Suppressor macrophage (primary cell): ENCODE measurements at places on chromosomes 4 and X.

- no peak for DNase-seq
Observed at GRCh38 chr4:158767451-158767850, 1.4 kb upstream of the FNIP2 start.

- no peak for DNase-seq
Observed at GRCh38 chr4:13548059-13548983, 4.0 kb upstream of the NKX3-2 start.

GRCh38 chr4:1746919-1747602 lies 25.7 kb downstream of the TACC3 start:
- no peak for DNase-seq

DNA sequence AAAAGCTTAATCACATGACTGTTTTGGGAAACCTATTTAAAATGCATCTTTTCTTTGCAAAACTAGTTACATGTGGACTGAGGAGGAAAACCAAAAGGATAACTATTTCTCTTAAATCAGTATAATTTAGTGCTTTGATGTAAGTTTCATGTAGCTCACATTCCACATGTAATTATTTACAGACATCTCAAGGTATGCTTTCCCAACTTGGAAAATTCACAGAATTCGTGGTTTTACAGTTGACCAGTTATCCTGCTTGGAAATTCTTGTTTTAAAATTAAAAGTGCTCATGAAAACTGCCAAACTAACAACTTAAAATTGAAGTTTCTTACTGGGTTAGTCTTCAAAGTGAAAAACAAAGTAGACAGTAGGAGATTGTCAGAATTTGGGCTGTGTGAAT lies 52.4 kb downstream of the EDNRA start:
- DNase-seq, result no peak

DNA sequence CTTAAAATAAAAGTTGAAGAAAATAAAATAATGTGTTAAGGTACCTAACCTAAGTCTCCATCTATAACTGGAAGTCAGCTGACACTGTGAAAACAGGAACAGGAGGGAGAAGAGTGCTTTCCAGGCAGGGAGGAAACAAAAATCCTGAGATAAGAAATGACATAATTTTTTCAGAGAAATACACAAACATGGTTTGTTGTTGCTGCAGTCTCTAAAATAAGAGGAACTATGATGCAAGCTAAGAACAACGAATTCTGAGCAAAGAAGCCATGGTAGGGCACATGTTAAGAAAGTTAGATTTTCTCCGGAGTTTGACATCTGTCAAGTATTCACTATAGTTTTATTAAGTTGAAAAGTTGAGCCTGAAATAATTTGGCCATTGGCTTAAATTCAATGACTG lies 26.9 kb downstream of the PAPSS1 start:
- DNase-seq, result peak; percentile 80

DNA sequence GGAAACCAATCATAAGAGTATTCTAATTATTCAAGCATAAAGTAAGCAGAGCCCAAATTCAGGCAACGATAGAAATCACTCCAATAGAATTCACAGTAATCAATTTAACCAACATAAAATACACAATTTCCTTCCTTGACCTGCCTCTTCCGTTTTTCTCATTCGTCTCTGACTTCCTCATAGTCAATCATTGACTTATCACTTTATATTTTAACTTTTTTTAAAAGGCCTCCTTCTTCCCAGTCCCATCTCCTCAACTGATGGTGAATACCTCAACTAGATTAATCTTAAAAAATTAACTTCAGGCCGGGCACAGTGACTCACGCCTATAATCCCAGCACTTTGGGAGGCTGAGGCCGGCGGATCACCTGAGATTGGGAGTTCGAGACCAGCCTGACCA lies 13.3 kb downstream of the CNOT6L start:
- DNase-seq, result no peak

DNA sequence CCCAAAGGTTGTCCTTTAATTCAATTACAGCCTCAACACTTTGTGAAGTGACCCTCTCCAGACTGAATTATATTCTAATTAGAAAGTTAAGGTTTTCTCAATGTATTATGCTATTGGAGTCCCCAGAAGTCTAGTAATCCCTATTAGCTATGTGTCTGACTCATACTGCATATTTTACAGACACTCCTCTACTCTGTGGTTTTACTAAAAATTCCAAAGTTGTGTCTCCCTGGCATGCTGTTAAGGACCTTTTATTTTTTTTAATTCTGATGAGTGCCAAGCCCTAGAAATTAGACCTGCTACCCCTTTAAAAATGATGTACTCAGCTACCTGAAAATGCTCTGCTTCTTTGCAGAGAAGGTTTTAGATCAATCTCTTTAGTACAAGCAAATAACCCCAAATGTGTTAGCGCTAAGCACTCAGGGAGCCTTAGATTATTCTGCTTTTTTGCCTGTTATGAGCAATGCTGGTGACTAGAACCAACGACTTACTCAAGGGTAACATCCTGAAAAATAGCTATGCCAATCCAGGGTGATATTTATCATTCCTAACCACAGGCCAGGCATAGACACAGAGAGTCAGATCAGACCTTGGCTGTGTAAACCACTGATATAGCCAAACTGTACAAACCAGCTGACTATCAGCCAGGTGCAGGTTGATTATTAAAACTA lies 26.1 kb upstream of the CXCL13 start:
- DNase-seq, result no peak

GRCh38 chr4:78318126-78318525 lies 233.4 kb upstream of the ANXA3 start:
- DNase-seq, result no peak

GRCh38 chrX:16914058-16914457 lies 32.4 kb upstream of the REPS2 start:
- DNase-seq, result peak; percentile 83

- no peak for DNase-seq
Observed at GRCh38 chr4:112185334-112185733, 40.1 kb downstream of the FAM241A start.

GRCh38 chr4:116829187-116829586 lies 256.2 kb downstream of the TRAM1L1 start:
- no peak for DNase-seq

- peak; percentile 41 for DNase-seq
Observed at GRCh38 chr4:42654631-42655268, 2.2 kb downstream of the ATP8A1 start.

DNA sequence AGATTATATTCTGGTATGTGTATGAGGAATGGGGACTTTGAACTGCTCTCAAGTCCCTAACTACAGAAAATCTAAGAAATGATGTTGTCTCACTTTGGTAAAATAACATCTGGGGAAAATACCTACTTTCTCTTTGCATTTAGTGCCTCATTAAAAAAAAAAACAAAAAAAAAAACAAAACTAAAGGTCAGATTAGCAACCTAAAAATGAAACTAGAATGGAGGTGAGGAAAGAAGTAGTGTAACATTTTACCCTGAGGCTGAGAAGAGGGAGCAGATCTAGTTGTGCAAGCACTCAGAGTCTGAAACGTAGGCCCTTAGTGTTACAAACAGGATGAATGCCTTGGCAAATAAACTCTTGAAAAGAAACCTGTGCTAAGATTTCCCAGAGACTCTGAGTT lies 56.0 kb downstream of the VGLL1 start:
- DNase-seq, result no peak

- no peak for DNase-seq
Observed at GRCh38 chr4:6748286-6748685, 32.3 kb downstream of the BLOC1S4 start.

DNA sequence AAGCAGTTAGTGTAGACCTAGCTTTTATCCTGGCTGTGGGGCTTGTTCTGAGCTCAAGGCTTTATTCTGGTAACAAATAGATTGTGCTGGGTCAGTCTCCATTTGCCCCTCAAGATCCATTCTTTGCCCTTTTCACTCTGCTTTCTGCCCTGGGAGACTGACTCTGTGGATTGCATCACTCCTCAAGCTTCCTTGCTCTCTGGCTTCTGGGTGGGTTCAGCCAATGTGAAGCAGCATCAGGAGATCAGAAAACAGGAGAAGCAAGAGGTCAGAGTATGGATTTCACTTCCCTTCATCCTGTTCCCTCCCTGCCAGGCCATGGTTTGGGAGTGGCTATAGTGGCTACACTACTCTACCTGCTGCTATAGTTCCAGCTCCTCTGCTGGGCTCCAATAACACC lies 184.1 kb upstream of the NDP start:
- DNase-seq, result peak; percentile 16

DNA sequence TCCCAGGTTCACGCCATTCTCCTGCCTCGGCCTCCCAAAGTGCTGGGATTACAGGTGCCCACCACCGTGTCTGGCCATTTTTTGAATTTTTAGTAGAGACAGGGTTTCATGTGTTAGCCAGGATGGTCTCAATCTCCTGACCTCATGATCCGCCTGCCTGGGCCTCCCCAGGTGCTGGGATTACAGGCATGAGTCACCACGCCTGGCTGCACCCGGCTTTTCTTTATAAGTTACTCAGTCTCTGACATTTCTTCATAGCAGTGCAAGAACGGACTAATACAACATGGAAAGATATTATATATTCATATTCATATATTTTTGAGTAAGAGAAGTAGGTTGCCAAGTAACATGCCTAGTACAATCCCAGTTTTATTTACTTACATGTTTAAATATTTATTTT lies 22.9 kb downstream of the SHROOM3 start:
- no peak for DNase-seq

GRCh38 chrX:46865281-46865680 lies 28.4 kb downstream of the RP2 start:
- DNase-seq, result peak; percentile 73

DNA sequence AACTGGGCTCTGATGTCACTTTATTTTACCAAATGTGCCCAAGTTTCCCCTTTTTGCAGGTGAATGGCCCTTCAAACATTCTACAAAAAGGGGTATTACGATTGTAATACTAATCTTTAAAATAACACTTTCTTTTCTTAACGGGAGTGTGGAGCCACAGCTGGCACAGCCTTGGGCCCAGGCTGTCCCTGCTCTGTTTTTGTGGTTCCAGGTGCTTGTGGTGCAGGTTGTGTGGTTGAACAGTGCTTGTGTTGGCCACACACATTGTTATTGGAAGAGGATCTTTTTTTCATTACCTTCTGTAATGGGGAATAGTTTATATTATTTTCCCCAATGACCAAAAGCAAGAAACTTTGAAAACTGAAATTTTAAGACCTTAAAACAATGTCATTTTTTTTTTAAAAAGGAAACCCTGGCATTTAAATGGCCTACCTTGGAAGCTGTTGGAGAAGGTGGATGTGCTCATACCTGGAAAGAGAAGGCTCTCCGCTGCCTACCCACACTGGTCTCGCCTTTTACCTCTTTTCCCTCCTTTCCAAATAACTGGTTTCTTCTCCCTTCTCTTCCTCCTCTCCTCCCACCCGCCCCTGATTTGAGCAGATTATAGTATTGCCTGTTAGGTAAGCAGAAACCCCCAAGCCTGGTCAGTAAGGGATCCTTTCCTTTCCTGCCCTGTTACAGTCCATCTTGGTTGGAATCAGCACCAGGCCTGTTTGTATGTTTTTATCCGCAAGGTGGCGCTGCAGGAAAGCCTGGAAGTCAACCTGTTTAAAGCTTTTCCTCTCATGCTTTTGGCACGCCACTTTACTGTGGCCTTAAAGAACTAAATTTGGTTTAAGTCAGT lies 28.6 kb downstream of the HADH start:
- DNase-seq, result peak; percentile 82

GRCh38 chr4:118284169-118284568 lies 68.6 kb downstream of the PRSS12 start:
- DNase-seq, result peak; percentile 62

DNA sequence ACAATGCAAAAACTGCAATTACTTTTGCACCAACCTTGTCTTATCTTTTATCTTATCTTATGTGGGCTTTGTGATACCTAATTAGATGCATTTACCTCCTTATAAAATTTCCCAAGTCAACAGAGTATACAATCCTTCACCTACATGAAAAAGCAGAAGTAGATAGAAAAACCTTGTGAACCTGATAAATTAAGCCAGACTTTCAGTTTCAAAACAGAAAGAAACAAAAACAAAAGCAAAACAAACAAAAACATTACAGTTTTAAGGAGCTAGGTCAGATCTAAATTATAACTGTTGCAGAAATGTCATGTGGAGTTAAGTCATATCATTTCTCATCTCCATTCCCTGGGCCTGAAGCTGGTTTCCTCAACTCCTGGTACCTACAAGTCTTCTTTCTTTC lies 24.9 kb upstream of the CXXC4 start:
- DNase-seq, result no peak

DNA sequence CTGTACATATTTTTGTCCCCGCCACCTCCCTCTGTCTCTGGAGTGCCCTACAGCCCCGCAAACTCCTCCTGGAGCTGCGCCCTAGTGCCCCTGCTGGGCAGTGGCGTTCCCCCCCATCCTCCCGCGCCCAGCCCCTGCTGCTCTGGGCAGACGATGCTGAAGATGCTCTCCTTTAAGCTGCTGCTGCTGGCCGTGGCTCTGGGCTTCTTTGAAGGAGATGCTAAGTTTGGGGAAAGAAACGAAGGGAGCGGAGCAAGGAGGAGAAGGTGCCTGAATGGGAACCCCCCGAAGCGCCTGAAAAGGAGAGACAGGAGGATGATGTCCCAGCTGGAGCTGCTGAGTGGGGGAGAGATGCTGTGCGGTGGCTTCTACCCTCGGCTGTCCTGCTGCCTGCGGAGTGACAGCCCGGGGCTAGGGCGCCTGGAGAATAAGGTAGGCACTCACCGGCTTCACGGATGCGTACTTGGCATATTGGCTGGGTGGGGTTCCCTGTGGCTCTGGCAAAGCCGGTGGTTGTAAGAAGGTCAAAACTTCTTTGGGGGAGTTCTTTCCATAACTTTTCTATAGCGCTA lies 653 bp downstream of the HHIP start:
- DNase-seq, result no peak

- no peak for DNase-seq
Observed at GRCh38 chr4:74539044-74539790, 94.3 kb downstream of the AREG start.

DNA sequence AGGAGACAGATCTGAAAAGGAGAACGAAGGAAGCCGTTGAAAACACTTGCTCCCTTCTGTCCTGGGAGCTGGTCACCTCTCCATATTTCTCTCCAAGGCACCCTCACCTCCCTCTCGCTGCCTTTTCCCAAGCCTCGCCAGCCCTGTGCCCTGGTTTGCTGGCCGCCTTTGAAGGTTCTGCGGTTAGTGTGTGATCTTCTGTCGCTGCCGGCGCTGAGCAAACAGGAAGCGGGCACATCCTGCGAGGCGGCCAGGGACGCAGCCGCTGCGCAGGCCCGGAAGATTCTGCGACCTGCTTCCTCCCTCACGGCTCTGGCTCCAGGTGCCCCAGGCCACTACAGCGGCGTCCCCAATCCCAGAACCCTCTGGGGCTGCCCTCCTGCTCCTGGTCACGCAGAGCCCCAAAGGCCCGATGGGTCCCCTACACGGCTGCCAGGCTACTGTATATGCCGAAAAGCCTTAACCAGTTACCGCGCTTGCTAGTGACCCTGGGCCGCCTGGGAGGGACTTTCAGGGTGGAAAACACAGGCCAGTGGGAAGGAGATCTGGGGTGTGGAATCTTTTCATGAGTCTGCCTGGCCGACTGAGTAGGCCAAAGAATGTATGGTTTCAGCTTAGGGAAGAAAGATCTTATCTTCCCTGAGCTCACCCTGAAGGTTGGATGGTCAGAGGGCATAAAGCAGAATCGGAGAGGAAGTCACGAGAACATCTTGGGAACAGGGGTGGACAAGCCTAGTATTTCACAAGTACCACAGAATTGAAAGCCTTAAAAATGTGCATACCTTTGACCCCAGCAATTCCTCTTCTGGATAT lies 2.3 kb upstream of the SASH3 start:
- peak; percentile 84 for DNase-seq
